ENCODE measurements at places on chromosomes 12 and 14.

DNA sequence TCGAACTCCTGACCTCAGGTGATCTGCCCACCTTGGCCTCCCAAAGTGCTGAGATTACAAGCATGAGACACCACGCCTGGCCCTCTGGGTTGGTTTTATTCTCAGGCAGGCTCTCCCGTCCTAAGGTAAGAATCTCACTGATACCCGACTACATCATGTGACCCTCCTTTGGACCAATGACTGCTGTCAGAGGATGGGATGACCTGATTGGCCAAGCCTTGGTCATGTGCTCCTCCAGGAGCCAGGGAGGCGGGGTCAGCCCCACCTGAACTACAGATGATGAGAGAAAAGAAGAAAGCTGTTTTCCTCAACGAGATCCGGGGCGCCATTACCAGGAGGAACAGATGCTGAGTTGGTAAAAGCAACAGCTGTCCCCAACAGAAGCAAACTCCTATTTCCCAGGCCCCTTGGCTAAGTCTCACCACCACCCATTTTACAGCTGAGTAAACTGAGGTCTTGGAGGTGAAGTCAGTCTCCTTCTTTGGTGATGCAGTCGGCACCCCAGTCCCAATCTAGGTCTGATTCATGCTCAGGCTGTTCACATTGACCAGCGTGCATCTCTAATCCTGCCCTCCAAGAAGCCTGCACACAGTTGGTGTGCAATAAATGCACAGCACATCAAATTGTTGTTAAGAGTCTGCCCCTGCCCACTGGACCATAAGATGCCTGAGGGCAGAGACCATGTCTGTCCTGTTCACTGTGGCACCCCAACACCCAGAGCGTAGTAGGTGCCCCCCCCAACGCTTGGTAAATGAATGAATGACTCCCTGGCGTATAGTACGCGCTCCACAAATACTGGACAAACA lies 118.8 kb downstream of the SCARB1 start:
- DNase-seq, result no peak

- DNase-seq, result no peak
These were observed 453.4 kb upstream of the CCDC196 start for GRCh38 chr14:66032800-66033199.

DNA sequence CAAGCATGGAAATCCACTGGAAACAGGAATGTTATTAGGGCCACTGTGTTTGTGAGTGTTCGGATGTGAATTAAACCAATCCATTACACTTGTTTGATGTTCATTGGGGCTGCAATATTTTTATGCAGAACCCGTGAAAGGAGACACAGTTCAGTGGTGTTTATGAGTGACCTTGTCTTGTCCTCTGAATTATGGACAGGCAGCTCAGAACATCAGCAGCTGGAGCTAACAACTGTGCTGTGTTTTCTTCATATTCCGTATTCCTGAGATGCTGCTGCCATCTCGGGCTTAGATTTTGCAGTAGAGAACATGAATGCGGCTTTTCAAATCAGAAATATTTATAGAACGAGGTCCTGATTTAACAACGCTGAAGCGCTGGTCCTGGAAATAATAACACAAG lies 20.3 kb upstream of the CACNA1C start:
- no peak for DNase-seq

GRCh38 chr14:58636129-58636528 lies 1.6 kb upstream of the DACT1 start:
- no peak for DNase-seq

- no peak for DNase-seq
These were observed 77.5 kb upstream of the CPSF6 start for GRCh38 chr12:69161829-69162228.

DNA sequence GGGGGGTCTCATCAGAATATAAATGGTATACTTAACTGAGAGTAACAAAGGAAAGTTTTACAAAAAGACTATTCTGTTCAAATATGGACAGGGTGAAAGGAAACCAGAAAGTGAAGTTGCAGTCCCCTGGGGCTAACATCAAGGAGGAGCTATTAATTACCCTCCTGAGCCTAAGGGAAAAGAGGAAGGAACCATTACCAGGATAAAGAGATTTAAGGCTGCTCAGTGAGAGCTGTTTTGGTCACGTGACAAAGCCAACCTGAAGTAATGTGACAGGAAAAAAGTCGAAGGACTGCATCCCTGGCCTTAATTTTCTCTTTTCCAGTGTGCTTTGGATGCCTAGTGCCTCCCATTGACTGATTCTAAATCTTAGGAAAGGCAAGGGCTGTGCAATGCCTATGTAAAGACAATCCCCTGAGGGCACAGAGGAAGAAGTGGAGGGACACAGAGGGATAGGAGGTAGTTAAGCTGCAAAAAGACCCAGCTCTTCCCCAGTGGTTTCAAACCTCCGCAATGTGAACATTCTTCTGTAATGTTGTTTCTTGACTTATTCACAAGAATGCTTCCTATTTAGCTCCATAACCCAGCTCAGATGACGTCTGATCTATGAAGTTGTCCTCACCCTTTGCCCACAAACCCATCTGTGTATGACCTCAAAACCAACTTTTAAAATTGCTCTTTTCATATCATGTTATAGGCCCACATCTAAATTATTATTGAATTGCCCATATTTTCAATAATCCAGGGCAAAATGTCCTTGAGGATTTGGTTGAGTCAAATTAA lies 187.7 kb upstream of the DCN start:
- DNase-seq, result no peak

DNA sequence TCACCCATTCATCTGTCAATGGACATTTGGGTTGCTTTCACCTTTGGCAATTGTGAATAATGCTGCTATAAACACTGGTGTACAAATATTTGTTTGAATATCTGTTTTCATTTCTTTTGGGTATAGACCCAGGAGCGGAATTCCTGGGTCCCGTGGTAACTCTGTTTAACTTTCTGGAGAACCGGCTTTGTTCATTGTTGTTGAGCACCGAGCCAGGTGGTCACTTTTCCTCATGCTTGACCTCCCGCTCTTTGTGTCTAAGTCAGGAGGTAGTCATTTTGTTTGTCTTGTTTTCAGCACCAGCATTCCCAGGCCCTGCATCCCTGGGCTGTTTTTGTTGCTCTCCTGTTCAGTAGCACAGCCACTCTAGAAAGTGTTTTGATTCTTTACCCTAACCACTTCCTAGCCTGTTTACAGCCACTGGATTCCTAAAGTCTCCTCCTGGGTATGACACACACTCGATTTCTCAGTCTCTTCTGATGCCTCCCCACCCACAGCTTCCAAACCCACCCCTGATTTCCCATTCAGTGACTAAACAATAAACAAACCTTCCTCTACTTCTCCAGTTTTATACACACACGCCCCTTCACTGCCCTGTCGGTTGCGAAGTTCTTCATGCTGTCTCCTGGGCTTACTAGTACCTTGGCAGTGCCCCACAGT lies 37.9 kb downstream of the B4GALNT3 start:
- DNase-seq, result no peak

DNA sequence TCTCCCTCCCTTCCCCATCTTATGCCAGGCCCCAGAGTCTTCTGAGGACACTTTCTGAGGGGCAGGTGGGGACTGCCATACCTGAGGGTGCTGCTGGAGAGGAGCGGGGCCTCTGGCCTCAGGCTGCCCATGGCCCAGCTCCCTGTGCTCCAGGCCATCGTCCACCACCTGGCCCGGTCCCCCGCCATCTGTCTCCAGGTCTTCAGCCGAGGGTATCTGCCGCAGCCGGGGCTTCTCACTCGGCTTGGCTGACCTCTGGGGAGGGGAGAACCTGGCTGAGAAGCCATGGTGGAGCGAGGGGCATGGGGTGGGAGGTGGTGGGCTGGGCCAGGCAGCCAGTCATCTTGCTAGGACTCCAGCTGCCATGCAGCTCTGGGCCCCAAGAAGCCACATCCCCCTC lies 21.6 kb downstream of the SLC48A1 start:
- DNase-seq, result no peak

- DNase-seq, result no peak
These were observed 11.0 kb downstream of the DLGAP5 start for GRCh38 chr14:55180434-55180833.

- DNase-seq, result no peak
These were observed 40.7 kb downstream of the GPR135 start for GRCh38 chr14:59424341-59425071.

DNA sequence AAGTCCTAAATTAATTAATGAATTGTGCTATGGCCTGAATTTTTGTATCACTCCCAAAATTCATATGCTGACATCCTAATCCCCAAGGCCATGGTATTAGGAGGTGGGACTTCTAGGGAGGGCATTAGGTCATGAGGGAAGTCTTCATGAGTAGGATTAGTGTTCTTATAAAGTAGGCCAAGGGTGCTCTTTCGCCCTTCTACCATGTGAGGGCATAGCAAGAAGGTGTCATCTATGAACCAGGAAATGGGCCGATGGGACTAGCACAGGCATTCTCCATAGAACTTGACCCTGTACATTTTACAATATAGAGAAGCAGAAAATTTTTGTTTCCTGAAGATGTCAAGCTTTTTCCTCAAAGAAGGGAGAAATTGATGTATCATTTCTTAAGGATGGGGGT lies 12.5 kb downstream of the SYT10 start:
- DNase-seq, result no peak

DNA sequence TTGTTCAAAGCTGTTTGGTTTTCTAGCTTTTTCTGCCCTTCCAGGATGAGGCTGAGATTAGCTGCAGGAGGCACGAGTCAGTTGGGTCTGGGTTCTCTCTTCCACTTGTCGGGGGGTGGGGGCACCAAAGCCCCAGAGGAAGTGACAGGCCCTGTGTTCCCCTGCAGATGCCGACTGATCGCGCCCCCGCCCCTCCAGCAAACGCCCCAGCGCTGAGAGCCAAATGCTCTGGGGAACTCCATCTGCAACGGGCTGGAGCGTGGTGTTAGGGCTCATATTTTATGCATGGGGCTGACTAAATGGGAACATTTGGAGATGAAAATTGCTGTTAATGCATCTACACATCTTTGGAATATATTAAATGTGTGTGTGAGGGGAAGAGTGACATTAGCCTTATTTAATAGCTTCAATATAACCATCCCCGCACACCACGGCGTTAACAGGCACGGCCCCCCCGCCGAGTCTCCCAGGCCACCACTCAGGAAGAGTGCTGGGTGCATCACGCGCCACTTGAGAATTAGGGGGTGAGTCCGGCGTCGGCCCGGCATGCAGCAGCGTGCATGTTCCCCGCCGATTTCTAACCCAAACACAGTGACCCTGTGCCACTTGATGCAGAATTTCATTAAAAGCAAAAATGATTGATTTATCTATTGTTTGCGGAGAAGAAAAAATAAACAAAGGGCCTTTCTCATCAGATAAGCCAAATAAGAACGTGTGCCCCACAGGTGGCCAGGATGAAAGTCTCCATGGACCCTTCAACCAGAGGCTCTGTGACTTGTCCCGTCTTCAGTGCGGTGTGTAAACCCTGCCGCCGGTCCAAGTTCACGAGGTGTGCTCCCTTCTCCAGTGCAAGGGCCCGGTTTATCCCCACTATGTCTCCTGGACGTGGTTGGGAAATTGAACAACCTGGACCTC lies 165.0 kb upstream of the RTL1 start:
- DNase-seq, result no peak

DNA sequence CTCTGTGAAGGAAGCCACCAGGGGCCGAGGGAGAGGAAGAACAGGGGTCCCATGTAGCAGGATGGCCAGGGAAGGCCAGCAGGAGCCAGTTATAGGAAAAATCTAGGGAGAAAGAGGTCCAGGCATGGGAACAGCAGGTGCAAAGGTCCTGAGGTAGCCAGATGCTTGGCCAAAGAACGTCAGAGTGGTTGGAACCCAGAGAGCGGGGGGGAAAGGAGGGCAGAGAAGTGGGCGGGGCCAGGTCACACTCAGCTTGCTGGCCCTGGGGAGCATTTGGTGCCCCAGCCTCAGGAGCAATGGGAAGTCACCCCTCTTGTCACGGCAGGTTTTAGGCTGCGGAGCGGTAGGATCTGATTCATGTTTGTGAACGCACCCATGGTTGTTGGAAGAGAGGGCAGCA lies 180.5 kb downstream of the PHETA1 start:
- DNase-seq, result no peak

DNA sequence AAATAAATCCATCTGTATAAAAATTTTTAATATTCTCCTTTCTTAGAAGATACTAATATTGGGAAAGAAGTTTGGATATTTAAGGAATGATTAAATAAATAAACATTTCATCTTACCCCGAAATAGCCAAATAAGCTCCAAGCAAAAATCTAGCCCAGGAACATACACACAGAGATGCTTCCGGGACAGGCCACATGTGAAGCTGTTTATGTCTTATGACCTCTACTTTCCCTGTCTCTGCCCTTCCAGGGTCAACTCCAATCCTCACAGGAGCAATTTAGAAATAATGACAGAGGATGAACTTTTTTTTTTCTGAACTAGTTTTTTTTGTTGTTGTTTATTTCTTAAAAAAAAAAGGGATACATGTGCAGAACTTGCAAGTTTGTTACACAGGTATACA lies 89.4 kb downstream of the BTG1 start:
- no peak for DNase-seq

GRCh38 chr12:578748-579419 lies 84.4 kb downstream of the NINJ2 start:
- no peak for DNase-seq

GRCh38 chr12:49825971-49826421 lies 2.2 kb downstream of the NCKAP5L start:
- no peak for DNase-seq

- DNase-seq, result no peak
These were observed 55.4 kb upstream of the PYGL start for GRCh38 chr14:50999726-51000125.

DNA sequence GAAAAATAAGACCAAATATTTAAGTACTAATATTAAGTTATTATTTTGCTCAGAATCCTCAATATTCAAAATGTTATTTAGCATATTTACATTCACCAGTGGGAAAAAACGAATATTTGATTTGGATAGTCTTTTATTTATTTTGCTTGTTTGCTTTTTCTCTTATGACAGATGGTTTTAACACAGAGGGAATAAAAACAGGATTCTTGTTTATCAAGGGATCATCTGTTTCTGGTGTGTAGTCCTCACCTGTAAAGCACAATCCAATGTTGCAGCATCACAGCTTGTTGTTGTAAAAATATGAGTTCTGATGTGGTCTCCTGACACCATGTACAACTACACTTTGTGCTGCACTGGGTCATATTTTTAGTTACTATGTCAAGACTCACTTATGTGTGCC lies 103.9 kb downstream of the AVPR1A start:
- DNase-seq, result no peak

GRCh38 chr12:38772437-38772836 lies 133.0 kb downstream of the CPNE8 start:
- DNase-seq, result no peak

GRCh38 chr12:88644946-88645702 lies 64.9 kb upstream of the KITLG start:
- DNase-seq, result no peak

DNA sequence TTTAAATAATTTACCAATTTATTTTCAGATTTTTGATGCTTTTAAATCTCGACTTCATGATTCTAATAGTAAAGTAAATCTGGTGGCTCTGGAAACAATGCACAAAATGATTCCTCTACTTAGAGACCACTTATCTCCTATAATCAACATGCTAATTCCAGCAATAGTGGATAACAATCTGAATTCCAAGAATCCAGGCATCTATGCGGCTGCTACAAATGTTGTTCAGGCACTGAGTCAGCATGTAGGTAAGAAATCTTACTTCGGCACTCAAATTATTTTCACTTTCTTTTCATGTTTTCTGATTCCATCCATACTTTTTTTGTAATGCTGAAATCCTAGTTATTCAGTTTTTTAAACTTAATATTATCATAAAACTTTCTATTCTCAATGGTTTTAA lies 15.5 kb upstream of the PRPF39 start:
- no peak for DNase-seq

- DNase-seq, result no peak
These were observed 279.7 kb upstream of the SOX5 start for GRCh38 chr12:24229031-24229700.

GRCh38 chr12:84689638-84690037 lies 223.0 kb downstream of the SLC6A15 start:
- no peak for DNase-seq

All from stimulated activated CD4-positive, alpha-beta T cell treated with anti-CD3 and anti-CD28 coated beads, Interleukin-4, amount 100 ng/mL, for 4 hours (primary cell).